Activated CD4-positive, alpha-beta T cell treated with anti-CD3 and anti-CD28 coated beads, Interleukin-2, amount 50 U/mL, for 4 hours (primary cell): ENCODE measurements at places on chromosomes 6 and 20.

DNA sequence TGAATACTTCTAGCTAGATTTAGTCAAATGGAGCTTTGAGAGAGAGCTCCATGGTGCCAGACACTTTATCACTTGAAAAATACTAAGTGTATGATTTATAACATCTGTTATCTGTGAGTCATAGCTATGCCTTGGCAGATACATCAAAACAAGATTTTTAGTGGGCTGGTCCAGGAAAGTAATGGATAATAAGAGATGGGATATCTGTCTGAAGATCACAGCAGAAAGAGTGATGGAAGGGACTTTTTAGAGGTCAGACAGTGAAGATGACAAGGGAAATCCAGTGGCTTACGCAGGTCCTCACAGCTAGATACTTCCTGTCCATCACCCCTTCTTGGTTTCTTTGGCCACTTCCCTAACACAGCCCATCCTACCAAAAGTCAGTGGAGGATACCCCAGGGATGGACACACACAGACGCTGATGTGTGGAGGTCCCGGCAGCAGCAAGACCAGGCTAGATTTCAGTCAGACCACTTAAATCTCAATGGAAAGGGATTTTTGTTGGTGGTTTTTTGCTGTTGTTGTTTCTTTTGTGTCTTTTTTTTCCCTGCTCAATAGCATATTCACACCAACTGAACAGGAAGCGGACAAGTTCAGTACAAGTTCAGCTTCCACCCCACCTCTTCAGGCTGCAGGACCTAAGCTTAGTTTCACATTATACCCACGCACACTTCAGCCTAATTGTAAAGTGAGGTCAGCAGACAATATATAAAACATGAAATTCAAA is 209.3 kb downstream of the ALDH8A1 start:
- no peak for DNase-seq

DNA sequence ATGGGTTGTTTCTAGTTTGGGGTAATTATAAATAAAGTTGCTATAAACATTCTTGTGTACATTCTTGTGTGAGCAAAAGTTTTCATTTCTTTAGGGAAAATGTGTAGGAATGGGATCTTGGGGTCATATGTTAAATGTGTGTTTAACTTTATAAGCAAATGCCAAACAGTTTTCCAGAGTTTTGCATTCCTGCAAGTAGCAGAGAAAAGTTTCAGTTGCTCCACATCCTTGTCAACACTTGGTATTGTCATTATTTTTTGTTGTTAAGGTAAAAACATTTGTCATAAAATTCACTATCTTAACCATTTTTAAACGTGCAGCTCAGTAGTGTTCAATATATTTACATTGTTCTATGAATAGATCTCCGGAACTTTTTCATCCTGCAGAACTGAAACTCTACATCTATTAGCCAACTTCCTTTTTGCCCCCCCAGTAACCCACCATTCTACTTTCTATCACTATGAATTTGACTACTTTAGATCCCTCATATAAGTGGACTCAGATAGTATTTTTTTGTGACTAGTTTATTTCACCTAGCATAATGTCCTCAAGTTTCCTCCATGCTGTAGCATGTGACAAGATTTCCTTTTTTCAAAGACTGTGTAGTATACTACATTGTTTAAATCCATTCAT is 48.4 kb downstream of the PHACTR2 start:
- no peak for DNase-seq

DNA sequence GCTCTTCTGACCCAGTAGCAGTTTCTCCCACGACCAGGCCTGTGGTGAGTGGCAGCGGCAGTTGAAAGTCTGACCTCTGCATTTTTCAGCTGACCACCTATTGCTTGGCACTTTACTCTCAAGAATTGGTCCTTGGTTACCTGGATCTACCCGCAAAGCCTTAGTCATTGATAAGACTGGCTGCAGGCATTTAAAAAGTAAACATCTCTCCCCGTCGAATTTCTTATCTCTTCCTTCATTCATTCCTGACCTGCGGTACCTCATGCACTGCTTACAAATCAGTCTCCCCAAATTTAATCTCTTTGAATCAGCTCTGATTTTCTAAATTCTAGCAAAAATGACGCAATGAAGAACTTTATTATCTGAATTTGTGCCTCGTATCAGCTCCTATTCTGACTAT is 26.1 kb upstream of the IPCEF1 start:
- DNase-seq = no peak

DNA sequence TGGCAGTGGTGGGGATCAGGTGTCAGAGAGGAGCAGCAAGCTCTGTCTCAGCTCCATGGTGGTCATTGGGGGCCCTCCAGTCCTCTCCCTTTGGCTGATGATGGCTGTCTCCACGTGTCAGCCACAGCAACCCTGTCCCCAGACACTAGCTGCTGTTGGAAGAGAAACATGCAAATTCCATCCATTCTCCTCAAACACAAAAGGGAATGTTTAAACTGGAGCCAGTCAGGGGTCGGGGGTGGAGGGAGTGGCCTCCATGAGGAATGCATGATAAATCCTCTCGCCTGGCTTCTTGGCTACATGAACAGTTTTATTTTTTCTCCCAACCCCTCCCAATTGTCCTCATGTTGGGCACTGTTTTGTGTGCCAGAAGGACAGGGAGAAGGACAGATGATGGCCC is 86.4 kb downstream of the EDN3 start:
- no peak for DNase-seq

- no peak for DNase-seq
Observed at GRCh38 chr20:17568045-17568788, 1.7 kb upstream of the DSTN start.

- no peak for DNase-seq
Observed at GRCh38 chr20:31945319-31945718, 6.5 kb downstream of the PDRG1 start.

- DNase-seq = no peak
Observed at GRCh38 chr20:50269091-50270033, 78.7 kb downstream of the CEBPB start.

- no peak for DNase-seq
Observed at GRCh38 chr6:12339808-12340487, 49.8 kb downstream of the EDN1 start.

DNA sequence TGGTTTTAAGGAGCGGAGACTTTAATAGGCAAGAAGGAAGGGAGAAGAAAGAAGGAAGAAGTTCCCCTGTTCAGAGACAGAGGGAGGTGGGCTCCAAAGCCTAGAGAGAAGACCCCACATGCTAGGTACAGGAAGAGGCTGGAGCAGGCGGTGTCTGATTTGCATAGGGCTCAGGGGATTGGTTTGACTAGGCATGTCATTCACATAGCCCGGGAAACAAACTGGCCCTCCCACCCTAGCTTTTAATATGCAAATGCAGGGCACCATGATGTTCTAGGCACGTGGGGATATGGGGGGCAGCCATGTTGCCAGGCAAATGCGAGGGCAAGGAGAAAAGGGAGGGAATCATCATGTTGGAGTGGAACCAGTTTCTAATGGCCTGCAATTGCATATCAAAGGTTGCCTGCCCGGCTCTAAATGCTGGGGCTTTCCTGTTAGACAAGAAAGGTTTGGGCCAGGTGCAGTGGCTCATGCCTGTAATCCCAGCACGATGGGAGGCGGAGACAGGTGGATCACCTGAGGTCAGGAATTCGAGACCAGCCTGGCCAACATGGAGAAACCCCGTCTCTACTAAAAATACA is 34.3 kb upstream of the AGPAT4 start:
- no peak for DNase-seq

DNA sequence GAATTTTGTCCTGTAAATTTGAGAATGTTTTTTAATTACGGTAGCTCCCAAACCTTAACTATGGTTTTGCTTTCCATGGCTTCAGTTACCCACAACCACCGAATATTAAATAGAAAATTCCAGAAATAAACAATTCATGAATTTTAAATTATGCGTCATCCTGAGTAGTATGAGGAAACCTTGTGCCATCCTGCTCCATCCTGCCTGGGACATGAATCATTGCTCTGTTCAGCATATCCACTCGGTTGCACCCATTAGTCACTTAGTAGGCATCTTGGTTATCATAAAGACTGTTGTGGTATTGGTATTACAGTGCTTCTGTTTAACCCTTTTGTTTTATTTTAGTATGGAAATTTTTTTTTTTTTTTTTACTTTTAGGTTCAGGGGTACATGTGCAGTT is 39.7 kb downstream of the KCNS1 start:
- DNase-seq = no peak

DNA sequence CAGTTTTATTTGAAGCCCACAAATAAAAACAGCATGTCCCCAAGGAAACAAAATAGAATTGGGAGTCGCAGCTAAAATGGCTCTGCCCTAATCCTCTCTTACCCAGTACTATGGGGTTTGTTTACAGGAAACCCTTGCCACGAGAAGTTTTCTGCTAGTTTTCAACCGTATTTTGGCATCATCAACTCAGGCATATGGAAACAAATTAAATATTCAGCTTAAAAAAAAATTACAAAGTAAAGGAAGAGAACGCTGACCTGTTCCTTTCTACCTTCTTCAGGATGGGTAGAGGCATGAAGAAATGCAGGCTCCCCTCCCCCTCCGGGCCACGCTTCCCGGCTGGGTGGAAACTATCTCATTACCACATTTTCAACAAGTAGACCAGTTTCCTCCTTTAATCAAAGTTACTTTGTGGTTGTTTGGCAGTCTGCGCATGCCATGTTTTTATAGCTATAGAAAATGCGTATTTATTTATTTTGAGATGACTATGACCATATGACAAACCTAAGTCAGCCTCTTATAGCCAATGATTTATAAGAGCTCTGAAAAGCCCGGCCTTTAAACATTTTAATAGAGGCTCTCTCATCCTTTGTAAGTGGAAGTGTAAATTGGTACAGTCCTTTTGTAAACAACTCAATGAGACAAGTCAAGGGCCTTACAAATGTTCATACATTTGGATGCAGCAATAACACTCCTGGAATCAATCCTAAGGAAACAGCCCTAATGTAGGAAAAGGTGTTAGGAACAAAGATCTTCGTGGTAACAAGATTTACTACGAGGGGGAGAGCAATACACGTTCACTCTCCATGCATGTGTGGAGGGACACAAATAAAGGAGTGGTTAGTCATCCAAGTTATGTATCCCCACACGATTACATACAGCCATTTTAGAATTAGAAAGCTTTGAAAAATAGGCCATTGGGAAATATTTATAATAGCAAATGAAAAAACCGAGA is 16.1 kb upstream of the ZNF217 start:
- DNase-seq = peak; percentile 65

GRCh38 chr6:152265651-152266050 is 371.5 kb downstream of the SYNE1 start:
- DNase-seq = no peak

DNA sequence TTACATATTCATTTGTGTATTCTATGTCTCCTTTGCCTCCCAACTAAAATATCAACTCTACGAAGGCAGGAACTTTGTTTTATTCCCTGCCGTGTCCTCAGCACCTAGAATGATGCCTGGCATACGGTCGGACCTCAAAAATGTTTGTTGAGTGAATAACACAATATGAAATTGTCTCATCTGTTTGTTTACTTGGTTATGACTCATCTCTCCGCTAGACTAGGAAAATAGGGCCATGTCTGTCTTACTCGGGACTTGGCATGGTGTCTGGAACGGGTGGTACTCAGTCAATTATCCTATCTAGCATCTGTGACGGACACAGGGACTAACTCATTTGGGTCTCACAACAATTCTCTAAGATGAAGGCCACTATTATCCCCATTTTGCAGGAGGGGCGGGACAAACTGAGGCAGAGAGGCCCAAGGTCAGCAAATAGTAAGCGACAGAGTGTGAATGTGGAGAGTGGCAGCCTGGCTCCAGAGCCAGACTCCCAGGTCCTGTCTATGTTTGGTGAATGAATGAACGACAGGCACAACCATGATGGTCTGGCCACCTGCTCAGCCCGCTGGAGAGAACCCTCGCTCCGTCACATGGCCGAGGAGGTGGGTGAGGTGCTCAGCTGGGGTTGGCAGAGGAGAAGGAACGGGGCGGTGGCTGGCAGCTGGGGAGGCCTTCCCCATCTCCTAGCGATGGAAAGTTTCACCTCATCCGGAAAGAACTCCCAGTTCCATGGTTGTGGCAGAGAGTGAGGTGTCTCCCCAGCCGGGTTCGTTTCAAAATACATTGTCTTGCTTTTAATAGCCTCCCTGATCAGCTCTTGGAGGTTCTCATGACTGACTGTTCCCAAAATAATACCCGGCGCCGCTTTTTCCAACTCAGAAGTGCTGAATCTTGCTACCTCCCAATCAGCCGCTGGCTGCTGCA is 27.6 kb upstream of the NFATC2 start:
- no peak for DNase-seq

GRCh38 chr20:20847814-20848213 is 135.4 kb upstream of the RALGAPA2 start:
- no peak for DNase-seq

DNA sequence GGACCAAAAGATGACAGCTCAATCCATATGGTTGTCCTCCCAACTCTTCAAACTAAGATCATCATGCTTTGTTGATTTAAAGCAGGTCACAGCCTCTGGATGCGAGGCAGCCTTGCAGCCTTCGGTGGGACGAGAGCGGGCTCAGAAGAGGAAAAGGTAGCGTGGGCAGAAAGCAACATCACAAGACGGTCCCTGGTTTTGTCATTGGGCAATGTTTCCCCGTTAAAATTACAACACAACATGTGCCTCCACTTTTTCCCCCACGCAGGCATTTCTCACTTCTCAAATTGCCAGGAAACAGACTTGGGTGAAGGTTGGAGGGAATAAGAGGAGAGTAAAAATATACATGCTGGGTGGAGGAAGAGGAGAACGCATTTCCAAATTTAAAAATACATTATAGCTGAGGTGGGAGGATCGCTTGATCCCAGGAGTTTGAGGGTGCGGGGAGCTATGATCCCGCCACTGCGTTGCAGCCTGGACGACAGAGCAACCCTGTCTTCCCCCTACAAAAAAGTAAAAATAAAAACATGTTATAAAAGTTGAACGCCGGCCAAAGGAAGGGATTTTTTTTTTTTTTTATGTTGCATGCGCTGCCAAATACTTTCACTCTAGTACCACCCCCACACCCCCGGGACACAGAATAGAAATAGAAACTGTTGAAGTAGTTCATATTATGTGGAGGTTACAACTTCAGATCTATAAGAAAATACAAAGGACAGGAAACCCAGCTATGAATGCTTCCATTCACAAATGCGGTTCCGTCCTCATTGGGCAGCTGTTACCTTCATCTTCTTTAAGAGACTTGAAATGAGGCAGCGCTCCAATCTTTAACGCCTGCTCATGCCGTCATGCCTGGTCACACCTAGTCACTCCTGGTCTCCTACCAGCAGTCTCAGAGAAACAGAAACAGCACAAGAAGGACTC is 13.9 kb upstream of the NAA20 start:
- DNase-seq = no peak

DNA sequence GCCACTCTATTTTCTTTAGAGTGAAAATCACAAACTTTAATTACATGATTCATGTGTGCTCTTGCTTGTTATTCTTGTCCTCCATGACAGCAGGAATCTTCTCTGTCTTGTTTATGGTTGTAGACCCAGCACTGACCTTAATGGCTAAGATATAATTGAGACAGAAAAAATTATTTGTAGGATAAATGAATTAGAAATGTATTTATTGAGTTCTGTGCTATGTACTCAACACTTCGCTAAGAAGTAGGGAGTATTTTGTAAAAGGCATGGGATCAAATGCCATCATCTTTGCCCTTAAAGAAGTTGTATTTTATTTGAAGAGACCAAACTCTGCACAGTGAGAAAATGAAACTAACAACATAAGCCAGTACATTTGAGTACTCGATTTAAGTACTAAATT is 71.2 kb downstream of the CBLN4 start:
- no peak for DNase-seq
